A673 (cell line): ENCODE measurements at places on chromosomes 12 and 14. TPM values are rescaled to one million over a fixed set of nuclear protein-coding genes. Genes with fewer than 3 reads are reported as not detected.

DNA sequence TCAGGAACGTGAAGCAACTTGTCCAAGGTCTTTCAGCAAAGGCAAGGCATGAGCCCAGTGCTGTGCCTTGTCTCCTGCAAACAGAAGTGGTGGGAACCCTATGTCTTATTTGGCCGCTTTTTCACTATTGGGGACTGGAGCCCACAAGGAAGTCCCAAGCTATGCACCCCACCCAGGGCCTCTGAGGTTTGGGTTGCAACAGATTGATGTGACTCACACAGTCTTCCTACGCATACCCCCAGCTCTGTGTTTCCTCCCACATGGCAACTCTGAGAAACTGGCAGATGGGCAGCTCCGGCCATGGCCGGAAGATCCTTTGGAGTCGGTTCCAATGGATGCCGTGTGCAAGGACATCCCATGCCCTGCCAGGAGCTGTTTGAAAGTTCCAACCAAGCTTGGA, 28.3 kb upstream of the CMKLR1 start:
- H3K27ac ChIP-seq: no peak overlapping the region
- peaks cover 9% of the 10 kb centered on the region for H3K27me3 ChIP-seq
- no peaks in the 10 kb centered on the region for H3K4me1 ChIP-seq
- H3K36me3 ChIP-seq: no peaks in the 10 kb centered on the region
- no peak overlapping the region for H3K4me3 ChIP-seq

DNA sequence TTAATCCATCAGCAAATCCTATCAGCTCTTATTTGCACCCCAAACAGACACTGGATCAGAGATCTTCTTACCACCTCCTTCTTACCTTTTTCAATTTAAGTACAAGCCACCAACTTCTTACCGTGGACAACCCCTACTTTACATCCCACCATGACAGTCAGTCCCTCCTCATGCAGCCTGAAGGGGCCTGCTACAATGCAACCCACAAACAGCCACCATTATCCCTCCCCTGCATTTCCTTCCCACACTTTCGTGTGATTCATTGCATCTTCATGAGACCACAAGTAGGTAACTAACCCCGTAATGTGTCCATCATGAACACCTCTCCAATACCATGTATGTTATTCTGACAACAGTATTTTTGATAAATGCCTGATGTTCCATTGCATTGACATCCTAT, 108.6 kb downstream of the BCL11B start:
- no peak overlapping the region for H3K4me3 ChIP-seq
- H3K4me1 ChIP-seq: no peaks in the 10 kb centered on the region
- no peak for DNase-seq
- H3K27me3 ChIP-seq: no peaks in the 10 kb centered on the region
- H3K36me3 ChIP-seq: no peaks in the 10 kb centered on the region
- H3K27ac ChIP-seq: no peak overlapping the region

DNA sequence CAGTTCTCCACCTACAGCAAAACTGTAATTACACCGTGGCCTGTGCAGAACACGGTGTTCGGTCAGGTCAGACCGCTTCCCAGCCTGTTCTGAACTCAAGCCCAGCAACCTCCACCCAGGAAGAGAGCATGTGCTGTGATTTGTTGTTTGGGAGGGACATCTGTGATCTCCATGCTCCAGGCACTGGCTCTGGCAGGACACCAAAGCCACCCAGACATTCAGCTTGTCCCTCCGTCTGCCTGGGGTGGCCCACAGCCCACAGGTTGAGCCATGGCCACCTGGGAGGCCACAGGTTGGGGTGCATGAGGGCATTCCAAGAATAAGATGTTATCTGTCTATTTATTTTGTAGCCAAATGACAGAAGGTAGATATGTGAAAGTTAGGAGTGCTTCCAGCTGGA, 1091.1 kb downstream of the VRK1 start:
- H3K27me3 ChIP-seq: no peaks in the 10 kb centered on the region
- no peaks in the 10 kb centered on the region for H3K36me3 ChIP-seq
- DNase-seq: no peak
- H3K27ac ChIP-seq: no peak overlapping the region
- H3K4me3 ChIP-seq: no peak overlapping the region

Gene RERGL
- not detected in 2 replicates for total RNA-seq

- DNase-seq: peak; percentile 47
- no peaks in the 10 kb centered on the region for H3K27me3 ChIP-seq
- H3K4me3 ChIP-seq: no peak overlapping the region
- H3K27ac ChIP-seq: peak overlapping the region; percentile 51
- peaks cover 18% of the 10 kb centered on the region for H3K36me3 ChIP-seq
These were observed 94.0 kb downstream of the BCAT1 start for GRCh38 chr12:24854908-24855307.

Gene KRT72
- not detected in 2 replicates for total RNA-seq

Gene CD163
- 0.41 TPM in 1 of 2 replicates, not detected in the other for total RNA-seq

- no peaks in the 10 kb centered on the region for H3K27me3 ChIP-seq
- no peak for DNase-seq
- H3K4me3 ChIP-seq: no peak overlapping the region
These were observed 27.2 kb upstream of the MLXIP start for GRCh38 chr12:122051231-122051876.

Gene NANOG
- total RNA-seq: not detected in 2 replicates

Gene RHEBL1
- 1.3 and 1.6 TPM in 2 replicates for total RNA-seq

Gene DDX55
- 49.5 and 53.4 TPM in 2 replicates for total RNA-seq

GRCh38 chr12:74538491-74539258, 1.0 kb downstream of the ATXN7L3B start:
- no peak for DNase-seq
- H3K27me3 ChIP-seq: no peaks in the 10 kb centered on the region
- H3K4me3 ChIP-seq: peak overlapping the region; percentile 88
- peaks cover 24% of the 10 kb centered on the region for H3K36me3 ChIP-seq
- H3K4me1 ChIP-seq: peaks cover 16% of the 10 kb centered on the region

- no peak overlapping the region for H3K4me3 ChIP-seq
- no peaks in the 10 kb centered on the region for H3K27me3 ChIP-seq
- no peaks in the 10 kb centered on the region for H3K4me1 ChIP-seq
- DNase-seq: no peak
- no peak overlapping the region for H3K27ac ChIP-seq
- no peaks in the 10 kb centered on the region for H3K36me3 ChIP-seq
These were observed 381.8 kb downstream of the BTG1 start for GRCh38 chr12:91763654-91764370.

DNA sequence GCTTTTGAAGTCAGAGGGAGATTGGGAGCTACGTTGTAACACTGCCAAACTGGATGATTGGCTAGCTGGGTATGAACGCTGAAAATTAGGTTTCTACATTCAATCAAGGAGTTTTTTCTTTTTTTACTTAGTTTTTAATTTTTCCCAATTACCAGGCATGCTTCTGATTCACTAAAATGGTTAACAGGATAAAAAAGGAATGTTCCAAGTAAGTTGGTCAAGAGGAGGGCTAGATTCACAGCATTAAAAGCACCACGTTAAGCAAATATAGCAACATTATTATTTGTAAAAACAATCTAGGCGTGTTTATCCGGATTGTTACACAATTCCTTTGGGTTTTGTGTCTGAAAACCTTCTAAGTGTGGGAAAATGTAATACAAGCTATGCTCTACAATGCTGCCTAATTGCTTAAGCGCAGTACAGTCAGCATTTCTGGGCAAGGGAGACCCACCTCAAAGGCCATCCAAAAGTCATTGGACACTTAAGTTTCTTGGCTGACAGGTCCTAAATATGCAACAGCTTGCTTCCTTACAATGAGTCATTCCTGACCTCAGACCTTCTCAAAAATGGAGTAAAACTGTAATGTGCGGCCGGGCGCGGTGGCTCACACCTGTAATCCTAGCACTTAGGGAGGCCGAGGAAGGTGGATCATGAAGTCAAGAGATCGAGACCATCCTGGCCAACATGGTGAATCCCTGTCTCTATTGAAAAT, 1.2 kb downstream of the RPLP0 start:
- H3K4me3 ChIP-seq: peak overlapping the region; percentile 97
- H3K27ac ChIP-seq: peak overlapping the region; percentile 95
- peaks cover 22% of the 10 kb centered on the region for H3K4me1 ChIP-seq
- H3K27me3 ChIP-seq: no peaks in the 10 kb centered on the region
- no peak for DNase-seq

DNA sequence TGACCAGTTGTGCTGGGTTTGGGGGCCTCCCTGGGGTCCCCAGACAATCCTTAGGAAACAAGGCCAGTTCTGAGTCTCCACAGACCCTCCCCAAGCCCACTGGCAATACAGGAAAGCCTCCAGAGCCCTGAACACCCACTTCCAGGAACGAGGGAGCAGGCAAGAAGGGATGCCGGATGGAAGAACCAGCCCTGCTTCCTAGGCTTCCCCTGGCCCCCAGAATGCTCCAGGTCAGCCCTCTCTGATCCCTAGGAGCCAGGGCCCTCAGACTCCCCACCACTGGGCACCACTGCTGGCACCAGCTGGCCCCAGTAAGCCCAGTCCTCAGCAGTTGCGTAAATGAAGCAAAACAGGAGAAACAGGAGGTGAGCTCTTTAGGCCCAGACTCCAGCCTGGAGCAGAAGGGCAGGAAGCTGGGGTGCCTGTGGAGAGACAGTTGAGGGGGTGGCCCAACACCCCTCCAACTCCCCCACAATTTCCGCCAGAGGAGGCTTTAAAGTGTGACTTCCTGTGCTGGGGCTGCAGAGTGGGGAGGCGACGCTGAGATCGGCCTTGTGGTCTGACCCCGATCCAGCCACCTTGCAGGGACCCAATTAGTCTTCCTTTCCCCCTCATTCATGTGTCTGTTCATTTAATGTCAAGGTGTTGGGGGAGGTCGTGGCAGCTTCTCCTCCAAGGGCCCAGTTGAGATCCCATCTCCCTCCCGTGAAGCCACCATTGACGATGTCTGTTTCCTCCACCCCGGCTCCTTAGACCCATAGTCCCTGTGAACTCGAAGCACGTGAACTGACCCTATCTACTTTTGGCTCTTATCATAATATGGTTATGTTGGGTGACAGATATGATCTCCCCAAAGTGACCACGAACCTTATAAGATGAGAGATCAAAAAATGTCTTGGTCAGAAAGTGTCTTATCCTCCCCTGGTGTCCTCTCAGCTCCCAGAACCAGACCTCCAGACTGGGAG, 4.7 kb downstream of the TNFRSF1A start:
- H3K27ac ChIP-seq: peak overlapping the region; percentile 91
- peak overlapping the region; percentile 37 for H3K4me3 ChIP-seq
- H3K4me1 ChIP-seq: peaks cover 60% of the 10 kb centered on the region
- H3K27me3 ChIP-seq: no peaks in the 10 kb centered on the region
- H3K36me3 ChIP-seq: peaks cover 29% of the 10 kb centered on the region

DNA sequence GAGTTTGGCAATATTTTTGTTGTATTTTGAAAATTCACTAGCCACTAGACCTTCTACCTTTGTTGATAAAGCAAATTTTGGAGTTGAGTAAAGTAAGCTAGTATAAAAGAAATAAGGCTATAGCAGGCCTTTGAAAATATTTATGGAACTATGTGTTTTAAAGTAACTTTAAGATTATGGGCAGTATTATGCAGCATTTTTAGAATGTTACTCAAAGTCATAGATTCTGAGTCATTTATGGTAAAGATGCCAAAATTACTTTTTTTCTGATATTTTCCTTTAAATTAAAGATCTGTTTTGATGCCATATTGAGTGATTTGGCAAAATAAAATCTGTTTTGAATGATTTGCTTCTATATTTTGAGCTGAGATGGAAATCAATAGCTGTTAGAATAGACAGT, 57.2 kb downstream of the SYNE2 start:
- no peaks in the 10 kb centered on the region for H3K27me3 ChIP-seq
- H3K36me3 ChIP-seq: no peaks in the 10 kb centered on the region
- no peak for DNase-seq
- peaks cover 25% of the 10 kb centered on the region for H3K4me1 ChIP-seq
- H3K4me3 ChIP-seq: no peak overlapping the region
- H3K27ac ChIP-seq: no peak overlapping the region

Gene LYSET
- 26.7 and 26.8 TPM in 2 replicates for total RNA-seq

GRCh38 chr12:76546889-76547288, 12.7 kb downstream of the OSBPL8 start:
- peak overlapping the region; percentile 17 for H3K27ac ChIP-seq
- DNase-seq: peak; percentile 53
- H3K27me3 ChIP-seq: no peaks in the 10 kb centered on the region
- H3K4me3 ChIP-seq: no peak overlapping the region

- H3K27me3 ChIP-seq: no peaks in the 10 kb centered on the region
- no peaks in the 10 kb centered on the region for H3K4me1 ChIP-seq
- H3K27ac ChIP-seq: no peak overlapping the region
- DNase-seq: no peak
These were observed 12.1 kb upstream of the FBRSL1 start for GRCh38 chr12:132477703-132478432.

DNA sequence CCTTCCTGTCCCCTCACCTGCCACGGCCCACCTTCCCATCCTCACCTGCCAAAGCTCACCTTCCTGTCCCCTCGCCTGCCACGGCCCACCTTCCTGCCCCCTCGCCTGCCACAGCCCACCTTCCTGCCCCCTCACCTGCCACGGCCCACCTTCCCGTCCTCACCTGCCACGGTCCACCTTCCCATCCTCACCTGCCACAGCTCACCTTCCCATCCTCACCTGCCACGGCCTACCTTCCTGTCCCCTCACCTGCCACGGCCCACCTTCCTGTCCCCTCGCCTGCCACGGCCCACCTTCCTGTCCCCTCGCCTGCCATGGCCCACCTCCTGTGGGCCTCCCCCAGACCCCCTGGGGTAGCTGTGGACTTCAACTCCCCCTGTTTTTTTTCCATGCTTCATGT, 48.8 kb upstream of the GPR68 start:
- H3K36me3 ChIP-seq: peaks cover 42% of the 10 kb centered on the region
- no peaks in the 10 kb centered on the region for H3K4me1 ChIP-seq
- no peak overlapping the region for H3K27ac ChIP-seq
- no peak overlapping the region for H3K4me3 ChIP-seq

DNA sequence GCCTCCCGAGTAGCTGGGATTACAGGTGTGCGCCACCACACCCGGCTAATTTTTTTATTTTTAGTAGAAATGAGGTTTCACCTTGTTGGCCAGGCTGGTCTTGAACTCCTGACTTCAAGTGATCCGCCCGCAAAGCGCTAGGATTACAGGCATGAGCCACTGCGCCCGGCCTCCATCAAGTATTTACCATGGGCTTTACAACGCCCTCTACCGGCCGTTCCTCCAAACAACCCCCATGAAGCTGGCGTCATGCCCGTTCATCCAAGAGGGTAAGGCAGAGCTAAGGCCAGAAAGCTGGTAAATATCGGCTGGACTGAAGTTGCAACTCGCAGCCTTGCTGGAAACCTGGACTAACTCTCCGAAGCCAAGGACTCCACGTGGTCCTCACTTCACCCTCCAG, 41.6 kb downstream of the RNF34 start:
- no peak overlapping the region for H3K4me3 ChIP-seq
- peak; percentile 28 for DNase-seq
- no peaks in the 10 kb centered on the region for H3K27me3 ChIP-seq

Gene BATF
- not detected in 2 replicates for total RNA-seq

- H3K4me3 ChIP-seq: no peak overlapping the region
- no peaks in the 10 kb centered on the region for H3K4me1 ChIP-seq
- H3K27me3 ChIP-seq: no peaks in the 10 kb centered on the region
- DNase-seq: no peak
These were observed 70.5 kb downstream of the DNAI7 start for GRCh38 chr12:25124493-25124892.

- H3K27ac ChIP-seq: no peak overlapping the region
- H3K36me3 ChIP-seq: no peaks in the 10 kb centered on the region
- no peaks in the 10 kb centered on the region for H3K27me3 ChIP-seq
- peaks cover 9% of the 10 kb centered on the region for H3K4me1 ChIP-seq
- no peak overlapping the region for H3K4me3 ChIP-seq
These were observed 16.6 kb downstream of the ADGRD1 start for GRCh38 chr12:130970165-130970907.

Gene LIN7A
- 10.0 and 10.7 TPM in 2 replicates for total RNA-seq
